ENCODE measurements at places on chromosomes 12 and 14.

- DNase-seq: no peak
These were observed 80.5 kb downstream of the BCL11B start for GRCh38 chr14:99191395-99192027.

GRCh38 chr12:39393179-39393578 is 49.7 kb downstream of the KIF21A start:
- DNase-seq: no peak

DNA sequence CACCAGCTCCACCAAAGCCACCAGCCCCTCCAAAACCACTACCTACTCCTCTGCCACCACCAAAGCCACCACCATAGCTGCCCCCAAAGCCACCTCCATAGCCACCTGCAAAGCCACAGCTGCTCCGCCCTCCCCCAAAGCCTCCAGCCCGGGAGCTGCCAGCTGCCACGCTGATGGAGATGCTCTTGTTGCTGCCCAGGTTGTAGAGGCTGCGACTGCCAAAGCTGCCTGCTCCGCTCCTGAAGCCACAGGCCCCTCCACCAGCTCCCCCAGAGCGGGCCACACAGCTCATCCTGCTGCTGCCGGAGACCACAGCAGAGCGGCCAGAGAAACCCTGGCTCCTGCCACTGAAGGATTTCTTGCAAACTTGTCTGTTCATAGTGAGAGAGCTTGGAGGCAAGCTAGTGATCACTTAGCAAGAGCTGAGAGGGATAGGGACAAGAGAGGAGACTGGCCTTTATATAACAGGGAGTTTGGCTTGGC is at the start of gene KRT76:
TSS of gene KRT76 (minus strand) at position 433 of the 483 bp plus-strand sequence. CDS start at position 379, 54 bp downstream.
- no peak for DNase-seq

DNA sequence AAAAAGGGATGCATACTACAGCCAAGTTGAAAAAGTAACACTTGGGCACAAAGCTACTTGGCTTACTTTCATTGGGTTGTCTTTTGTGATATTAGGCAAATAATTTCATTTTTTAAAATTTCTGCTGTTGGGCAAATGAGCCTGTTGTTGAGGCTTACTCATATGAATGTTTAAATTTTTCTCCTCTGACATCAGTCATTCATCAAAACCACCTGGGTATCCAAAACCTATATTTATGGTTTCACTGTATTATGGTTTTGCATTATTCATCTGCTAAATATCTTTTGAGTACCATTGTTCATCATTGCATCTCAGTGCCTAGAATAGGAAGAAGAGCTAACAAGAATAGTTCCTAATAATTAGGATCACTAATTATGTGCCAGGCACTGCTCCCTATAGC is 28.1 kb downstream of the DYRK2 start:
- DNase-seq: no peak

- no peak for DNase-seq
These were observed 39.8 kb downstream of the EGLN3 start for GRCh38 chr14:33911046-33911445.

- DNase-seq: no peak
These were observed 158.6 kb upstream of the C14orf180 start for GRCh38 chr14:104420990-104421389.

DNA sequence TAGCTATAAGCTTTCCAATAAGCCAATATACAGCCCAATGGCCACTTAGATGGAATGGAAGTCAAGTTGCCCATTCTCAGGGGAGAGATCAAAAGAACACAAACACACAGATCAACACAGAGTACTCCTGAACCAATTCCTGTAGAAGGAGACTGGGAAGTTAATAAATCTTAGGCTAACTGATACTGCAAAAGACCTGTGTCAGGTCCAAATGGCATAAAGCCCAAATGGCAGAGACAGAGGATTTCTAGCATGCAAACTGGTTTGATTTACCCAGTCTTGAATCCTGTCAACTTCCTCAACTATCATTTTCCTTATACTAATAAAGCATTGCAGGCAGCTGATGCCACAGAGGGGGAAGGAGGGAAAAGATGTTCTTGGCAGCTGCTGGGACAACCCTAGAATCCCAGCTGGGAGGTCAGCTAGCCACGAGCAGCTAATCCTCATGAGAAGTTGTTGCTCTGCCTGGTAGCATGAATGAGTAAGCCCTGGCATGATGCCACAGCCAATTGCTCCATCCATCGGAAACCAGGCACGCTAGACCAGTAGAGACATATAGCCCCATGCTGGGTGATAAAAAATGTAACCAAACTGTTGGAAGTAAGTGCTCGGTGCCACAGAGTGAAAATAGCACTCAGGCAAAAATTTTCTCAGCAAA is 26.2 kb downstream of the ANG start:
- no peak for DNase-seq

DNA sequence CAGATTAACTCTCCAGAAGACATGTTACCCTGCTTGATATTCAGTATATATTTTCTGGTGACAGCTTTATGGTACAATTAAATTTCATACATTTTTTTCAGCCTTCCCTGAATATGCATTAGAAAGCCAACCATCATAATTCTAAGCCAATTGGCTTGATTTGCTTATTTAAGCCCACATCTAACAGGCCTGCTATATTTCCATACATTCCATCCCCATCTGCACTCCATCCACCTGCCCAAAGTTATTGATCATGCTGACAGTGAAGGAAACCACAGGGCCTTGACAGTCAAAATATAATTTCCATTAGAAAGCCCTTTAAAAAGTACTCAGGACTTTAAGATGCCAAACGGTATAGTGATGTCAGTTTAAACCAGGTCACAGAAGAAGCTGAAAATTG is 164.3 kb downstream of the GXYLT1 start:
- DNase-seq: no peak

- DNase-seq: no peak
These were observed 492.2 kb downstream of the APAF1 start for GRCh38 chr12:99137124-99137855.

DNA sequence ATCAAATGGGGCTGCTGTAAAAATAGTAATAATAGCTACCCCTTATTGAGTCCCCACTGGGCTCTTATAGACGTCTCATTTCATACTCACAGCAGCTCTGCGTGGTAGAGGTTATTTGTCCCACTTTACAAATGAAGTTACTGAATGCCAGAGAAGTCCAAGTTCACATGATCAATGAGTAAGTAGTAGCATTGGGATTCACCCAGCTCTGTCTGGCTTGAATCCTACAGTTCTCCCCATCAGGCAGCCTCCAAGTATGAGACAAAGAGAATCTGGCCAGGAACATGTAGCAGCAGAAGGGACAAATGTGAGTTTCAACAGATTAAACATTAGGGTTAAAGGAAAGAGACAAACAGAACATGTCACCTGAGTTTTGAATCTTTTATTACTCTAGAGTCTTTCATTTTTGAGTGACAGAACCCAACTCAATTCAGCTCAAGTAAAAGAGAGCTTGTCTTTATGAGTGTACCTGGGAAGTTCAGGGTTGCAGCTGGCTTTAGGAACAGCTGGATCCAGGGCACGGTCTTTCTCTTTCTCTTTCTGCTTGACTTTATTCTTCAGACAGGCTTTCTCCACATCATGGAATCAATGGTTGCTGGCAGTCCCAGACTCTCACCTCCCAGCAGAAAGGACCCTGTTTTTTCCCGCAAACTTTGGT is 64.1 kb upstream of the JDP2 start:
- DNase-seq: no peak

- DNase-seq: no peak
These were observed 82.3 kb upstream of the ST8SIA1 start for GRCh38 chr12:22416801-22417200.

- no peak for DNase-seq
These were observed 60.8 kb downstream of the TSPAN9 start for GRCh38 chr12:3137814-3138445.

- no peak for DNase-seq
These were observed 3.5 kb upstream of the SEL1L start for GRCh38 chr14:81537193-81537592.

- no peak for DNase-seq
These were observed 1494.7 kb upstream of the TMEM132C start for GRCh38 chr12:126772171-126772864.

- DNase-seq: no peak
These were observed 52.8 kb downstream of the SLC38A6 start for GRCh38 chr14:61033855-61034254.

- DNase-seq: no peak
These were observed 4.4 kb upstream of the KCNK10 start for GRCh38 chr14:88327497-88327896.

DNA sequence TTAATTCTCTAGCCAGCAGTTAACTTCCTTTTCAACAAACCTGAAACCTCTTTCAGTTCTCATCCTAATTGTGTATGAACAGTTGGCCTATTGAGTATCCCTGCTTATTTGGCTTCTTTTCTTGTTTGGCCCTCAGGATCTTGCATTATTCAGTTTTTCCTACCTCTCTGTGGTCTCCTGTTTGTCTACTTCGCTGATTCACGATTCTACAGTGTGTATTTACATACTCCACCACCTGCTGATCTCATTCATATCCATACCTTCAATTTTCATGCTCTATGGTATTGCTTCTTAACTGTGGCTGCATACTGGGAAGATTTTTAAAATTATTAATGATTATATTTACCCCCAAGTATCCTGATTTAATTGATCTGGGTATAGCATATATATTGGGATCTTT is 56.4 kb downstream of the RASSF9 start:
- DNase-seq: no peak

GRCh38 chr14:75983019-75983358 is 1.2 kb upstream of the TGFB3 start:
- no peak for DNase-seq

- no peak for DNase-seq
These were observed 322.9 kb downstream of the TMEM117 start for GRCh38 chr12:44158746-44159145.

GRCh38 chr12:121989276-121990113 is 32.2 kb upstream of the BCL7A start:
- peak; percentile 52 for DNase-seq

- DNase-seq: no peak
These were observed 1.4 kb upstream of the AKAP5 start for GRCh38 chr14:64463873-64464272.

- no peak for DNase-seq
These were observed 184.2 kb upstream of the GZMB start for GRCh38 chr14:24818058-24818822.

GRCh38 chr14:57212919-57213318 is 55.8 kb downstream of the EXOC5 start:
- DNase-seq: no peak

DNA sequence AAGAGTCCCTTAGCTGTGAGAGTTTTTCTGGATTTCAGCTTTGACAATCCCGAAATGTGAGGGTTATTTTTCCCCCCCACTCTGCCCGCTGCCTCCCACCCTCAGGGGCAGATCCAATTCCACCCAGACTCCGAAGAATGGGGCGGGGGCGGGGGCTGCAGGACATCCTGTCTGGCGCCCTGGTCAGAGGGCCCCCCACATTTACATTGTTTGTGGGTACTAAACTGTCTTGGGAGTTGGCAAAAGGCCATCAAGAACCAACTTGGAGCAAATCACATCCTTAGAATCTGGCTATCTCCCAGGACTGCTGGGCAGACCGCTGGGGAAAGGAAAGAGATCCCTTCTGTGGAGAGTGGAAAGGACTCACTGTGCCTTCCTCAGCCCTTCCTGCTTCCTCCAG is 2.4 kb downstream of the EMP1 start:
- DNase-seq: no peak

GRCh38 chr14:29223947-29224346 is 457.4 kb downstream of the FOXG1 start:
- no peak for DNase-seq

DNA sequence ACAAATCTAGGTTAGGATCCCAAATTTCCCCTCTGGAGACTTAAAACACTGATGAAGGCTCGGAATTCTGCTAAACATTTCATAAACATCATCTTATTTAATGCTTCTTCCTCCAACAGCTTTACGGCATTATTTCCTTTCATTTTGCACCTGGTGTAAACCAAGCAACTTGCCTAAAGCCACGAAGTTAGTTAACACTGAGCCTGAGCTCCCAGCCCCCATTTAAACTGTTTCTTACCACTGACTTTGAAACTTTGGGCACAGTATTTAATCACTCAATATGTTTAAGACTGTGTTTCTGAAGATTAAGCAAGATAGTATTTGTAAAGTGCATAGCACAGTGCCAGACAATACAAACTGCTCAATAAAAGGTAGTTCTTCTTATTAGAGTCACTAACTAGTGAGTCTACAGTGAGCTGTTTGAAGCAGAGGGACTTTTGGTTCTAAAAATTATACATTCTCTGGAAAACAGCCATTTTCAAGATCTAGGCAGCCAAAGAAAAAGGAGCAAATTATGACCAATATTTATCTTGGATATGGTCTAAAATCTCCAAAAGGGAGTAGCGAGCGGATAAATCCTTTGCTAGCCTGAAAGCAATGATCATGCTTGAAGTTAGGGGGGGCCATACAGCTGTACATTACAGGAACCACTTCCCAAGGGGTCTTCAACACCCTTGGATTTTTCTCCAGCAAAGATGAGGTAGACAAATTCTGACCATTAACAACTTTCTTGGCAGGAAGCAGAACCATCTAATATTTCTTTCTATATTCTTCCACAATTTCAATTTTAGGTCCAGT is 4.0 kb downstream of the EGLN3 start:
- DNase-seq: no peak

- no peak for DNase-seq
These were observed 116.0 kb downstream of the PRKCH start for GRCh38 chr14:61437381-61437780.

DNA sequence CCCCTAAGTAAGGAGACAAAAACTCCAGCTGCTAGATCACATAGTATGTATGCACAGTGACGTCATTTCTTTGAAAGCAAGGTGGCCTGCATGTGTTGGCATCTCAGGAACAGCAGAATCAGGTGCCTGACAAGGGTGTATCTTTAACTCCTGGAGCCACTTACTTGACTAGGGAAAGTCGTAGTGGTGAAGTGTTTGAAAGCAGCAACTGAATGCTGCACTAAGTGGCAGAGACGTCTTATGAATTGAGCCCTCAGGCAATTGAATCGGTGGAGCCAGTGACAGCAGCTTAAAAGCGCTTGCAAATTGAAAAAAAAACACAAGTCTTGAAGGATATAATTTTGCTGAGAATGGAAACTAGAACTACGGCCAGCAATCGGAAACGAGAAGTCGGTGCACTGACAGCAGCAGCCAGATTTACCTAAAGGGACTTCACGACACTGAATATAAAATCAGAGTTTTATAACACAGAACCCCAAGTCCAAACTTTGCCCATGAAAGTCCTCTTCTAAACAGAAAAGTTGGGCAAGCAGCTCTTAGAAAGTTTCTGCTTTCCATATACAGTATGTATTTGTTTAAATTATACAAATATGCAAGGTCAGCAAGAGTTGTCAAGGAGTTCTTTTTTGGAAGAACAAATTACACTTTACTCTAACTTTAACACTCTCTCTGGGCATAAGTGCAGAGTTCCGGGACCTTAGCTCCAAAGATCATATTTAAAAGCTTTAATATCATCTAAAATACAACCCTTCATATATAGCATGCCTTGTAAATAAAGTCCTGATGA is 1.1 kb downstream of the IGF1 start:
- no peak for DNase-seq

DNA sequence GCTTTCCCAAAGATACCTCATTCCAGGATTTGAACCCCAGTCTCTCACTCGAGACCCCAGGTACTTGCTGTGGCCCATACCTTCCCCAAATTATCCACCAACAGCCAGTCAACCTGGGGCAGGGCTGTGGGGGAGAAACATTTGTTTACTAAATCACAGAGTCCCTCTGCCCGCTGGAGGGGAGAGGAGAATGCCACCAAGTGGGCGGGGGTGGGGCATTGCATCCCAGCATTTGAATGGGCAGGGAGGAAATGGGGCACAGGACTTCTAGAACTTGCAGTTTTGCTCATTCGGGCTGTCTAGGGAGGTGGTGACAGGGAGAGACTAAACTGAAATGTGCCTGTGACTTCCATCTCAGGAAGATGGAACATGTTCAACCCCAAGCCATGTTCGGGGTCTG is 10.9 kb upstream of the SERPINA9 start:
- no peak for DNase-seq

GRCh38 chr12:76263696-76264095 is 84.5 kb downstream of the BBS10 start:
- DNase-seq: no peak
